ENCODE measurements at places on chromosomes 2 and 18.
A peak's percentile ranks its signal among the peaks of the same experiment; 100 is the strongest.

GRCh38 chr2:6986912-6987361 lies 69.7 kb downstream of the RNF144A start:
- peak; percentile 26 for DNase-seq

- DNase-seq = peak; percentile 81
These were observed 85.7 kb upstream of the FRZB start for GRCh38 chr2:182951948-182952663.

DNA sequence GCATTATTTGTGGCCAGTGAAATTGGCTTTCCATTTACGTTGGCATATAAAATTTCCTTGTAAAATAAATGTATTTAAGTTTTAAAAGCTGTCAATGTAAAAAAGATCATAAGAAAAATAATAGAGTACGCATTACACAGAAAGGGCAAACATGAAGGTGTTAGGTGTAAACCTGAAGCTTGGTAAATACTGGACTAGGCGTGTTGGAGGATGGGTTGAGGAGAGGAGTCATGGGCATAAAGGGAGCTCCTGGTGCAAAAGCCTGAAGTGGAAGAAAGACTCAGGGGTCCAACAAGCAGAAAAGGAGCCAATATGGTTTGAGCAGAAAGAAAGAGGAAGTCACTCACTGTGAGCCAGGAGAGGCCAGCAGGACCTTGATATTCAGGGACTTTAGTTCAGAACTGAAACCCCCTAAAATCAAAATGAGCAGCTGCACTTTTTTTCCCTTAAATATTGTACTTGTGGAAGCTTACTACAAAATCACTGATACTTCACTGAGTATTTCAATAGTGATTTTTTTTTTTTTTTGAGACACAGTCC lies 24.4 kb downstream of the SP5 start:
- no peak for DNase-seq

DNA sequence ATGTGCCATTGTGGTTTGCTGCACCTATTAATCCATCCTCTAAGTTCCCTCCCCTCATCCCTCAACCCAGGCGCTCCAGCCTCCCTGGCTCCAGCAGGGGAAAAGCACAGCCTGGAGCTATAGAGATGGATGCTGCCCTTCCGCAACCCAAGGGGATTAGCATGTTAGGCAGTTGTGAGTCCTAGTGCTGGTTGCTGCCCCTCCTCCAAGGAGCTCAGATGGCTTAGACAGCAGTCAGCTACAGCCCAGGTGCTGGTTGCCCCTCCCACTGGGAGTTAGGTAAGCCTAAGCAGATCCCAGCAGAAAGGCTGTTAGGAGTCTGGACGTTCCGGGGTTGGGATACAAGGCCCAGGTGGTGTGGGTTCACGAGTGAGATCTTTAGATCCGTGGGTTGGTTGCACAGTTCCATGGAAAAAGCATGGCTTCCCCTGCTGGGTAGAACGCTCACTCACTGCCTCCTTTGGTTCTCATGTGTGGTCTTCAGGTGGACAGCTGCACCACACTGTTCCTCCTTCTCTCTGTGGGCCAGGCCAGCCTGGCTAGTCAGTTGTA lies 446.1 kb downstream of the ZNF804A start:
- no peak for DNase-seq

DNA sequence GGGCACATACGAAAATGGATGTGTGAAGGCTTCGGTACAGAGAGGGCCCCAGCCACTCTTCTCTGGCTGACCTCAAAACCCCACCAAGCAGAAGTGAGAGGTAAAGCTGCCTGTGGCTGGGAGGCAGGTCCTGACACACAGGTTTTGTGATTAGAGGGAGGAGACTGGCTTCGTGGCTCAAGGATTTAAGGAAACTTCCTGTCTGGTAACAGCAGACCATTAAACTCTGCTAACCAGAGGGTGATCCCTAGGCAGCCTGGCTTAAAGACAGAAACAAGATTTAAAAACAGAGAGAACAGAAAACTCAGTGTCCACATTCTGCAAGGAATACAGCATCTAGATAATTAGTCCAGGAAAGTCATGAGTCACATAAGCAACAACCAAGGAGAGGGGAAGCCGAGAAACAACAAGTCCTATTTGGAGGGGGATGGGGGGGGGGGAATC lies 101.9 kb downstream of the NFATC1 start:
- DNase-seq = no peak

- DNase-seq = no peak
These were observed 62.8 kb downstream of the ARL6IP6 start for GRCh38 chr2:152781175-152781574.

GRCh38 chr18:79756143-79756500 lies 41.6 kb upstream of the KCNG2 start:
- no peak for DNase-seq

GRCh38 chr18:78986018-78986481 lies 6.4 kb downstream of the SALL3 start:
- DNase-seq = peak; percentile 43

DNA sequence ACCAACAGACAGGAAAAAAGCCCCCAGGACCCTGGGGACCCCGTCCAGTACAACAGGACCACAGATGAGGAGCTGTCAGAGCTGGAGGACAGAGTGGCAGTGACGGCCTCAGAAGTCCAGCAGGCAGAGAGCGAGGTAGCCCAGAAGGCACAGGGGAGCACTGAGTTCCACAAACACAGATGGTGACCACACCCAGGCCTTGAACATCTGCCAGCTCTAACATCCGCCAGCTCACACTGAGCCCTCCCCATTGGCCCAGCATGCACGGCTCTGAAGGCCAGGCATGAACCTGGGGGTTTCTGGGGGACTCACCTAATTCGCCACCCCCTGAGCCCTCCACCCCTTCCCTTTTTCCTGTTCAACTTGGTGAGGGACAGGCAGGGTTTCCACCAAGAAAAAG lies 25.6 kb upstream of the PRLH start:
- DNase-seq = peak; percentile 54

- no peak for DNase-seq
These were observed 49.0 kb upstream of the TFCP2L1 start for GRCh38 chr2:121333834-121334558.

- DNase-seq = no peak
These were observed 58.7 kb downstream of the CD226 start for GRCh38 chr18:69889009-69889408.

- DNase-seq = no peak
These were observed 34.7 kb downstream of the KLF7 start for GRCh38 chr2:207130958-207131521.

DNA sequence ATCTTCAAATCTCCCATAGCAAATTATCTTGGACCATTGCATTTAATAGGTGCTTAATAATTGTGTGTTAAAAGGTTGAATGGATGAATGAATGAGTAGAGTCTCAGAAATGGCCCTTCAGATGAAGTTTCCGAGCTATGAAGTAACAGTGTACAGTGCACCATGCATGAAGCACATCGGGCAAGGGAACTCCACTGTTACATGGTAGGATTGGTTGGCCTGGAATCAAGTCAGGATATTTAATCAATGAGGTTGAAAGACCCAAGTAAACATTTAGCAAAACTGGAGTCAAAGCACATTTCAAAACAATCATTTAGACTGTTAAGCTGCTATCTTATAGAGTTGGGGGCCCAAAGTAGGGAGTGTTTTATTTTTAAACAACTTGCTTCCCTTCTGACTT lies 80.0 kb downstream of the APOB start:
- DNase-seq = no peak

DNA sequence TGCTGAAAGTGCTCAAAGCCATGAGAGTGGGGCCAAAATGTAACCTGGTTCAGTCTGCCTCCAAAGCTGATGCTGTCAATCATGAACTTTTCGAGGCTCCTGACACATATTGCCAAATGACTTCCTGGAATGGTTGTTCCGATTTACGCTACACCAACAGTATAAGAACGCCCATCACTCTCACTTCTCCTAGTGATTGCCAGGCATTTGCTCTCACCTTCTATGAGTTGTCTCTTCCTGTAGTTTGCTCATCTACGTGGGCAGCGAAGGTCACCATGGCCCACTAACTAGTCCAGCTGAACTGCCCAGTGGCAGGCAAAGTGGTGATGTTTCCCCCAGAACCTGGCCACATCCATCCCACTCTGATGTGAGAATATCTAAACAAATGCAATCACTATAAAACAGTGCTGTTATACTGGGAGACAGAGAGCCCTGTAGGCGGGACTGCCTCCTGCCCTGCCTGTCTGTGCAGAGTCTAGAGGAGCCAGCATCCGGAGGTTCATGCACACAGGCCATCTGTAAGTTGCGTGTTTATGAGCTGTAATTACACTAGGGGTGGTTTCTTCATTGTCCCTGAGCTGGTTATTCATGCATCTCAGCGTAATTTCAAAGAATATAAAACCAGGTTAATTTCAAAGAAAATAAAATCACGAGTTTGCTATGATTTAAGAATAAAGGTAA lies 8.8 kb upstream of the CABLES1 start:
- no peak for DNase-seq

GRCh38 chr2:36556842-36557241 lies 41.1 kb downstream of the FEZ2 start:
- DNase-seq = peak; percentile 68

- peak; percentile 54 for DNase-seq
These were observed 107.2 kb upstream of the L3MBTL4 start for GRCh38 chr18:6521803-6522418.

GRCh38 chr2:120936476-120937334 lies 201.0 kb downstream of the GLI2 start:
- peak; percentile 66 for DNase-seq

GRCh38 chr2:237440819-237441281 lies 26.9 kb upstream of the COL6A3 start:
- no peak for DNase-seq

- no peak for DNase-seq
These were observed 555.8 kb upstream of the ID2 start for GRCh38 chr2:8125741-8126711.

DNA sequence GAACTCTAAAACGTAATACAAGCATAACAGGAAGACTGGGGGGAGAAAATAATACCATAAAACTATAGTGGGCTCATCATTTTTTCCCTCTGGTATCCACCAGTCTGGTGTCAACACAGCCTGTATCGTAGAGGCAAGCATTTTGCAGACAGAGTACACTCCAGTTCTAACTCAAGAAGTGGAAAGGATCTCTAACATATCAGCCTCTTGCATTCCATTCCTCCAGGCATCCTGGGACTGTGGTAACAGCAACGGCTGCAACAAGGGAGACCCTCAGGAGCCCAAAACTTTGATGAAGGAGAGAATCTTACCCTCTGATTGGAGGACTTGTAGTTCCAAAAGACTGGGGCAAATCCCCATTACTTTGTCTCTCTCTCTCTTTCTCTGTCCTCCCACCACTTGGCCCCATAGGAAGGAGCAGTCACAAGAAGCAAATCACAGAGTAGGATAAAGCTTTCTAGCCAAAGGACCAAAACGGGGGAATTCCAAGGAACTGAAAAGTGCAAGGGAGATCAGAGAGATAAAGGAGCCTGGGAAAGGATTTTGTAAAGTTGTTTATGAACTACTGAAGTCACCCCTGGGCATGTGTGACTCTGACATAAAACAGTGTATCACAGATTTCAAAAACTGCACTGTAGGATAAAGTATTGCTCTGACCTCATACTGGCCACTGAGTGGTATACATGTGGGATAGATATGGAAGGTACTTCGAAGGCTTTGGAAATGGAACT lies 11.9 kb downstream of the FRZB start:
- DNase-seq = no peak

Data from astrocyte of the spinal cord (primary cell).